ENCODE measurements at places on chromosomes 7 and 10. TPM values are rescaled to one million over a fixed set of nuclear protein-coding genes. Genes with fewer than 3 reads are reported as not detected.

COL28A1 gene
- 2.7 TPM for polyA plus RNA-seq

CLCN1 gene
- polyA plus RNA-seq, result not detected

KCNH2 gene
- 1.5 TPM for polyA plus RNA-seq

TRDMT1 gene
- 2.0 TPM for polyA plus RNA-seq

YKT6 gene
- 53.2 TPM for polyA plus RNA-seq

ANKRD61 gene
- polyA plus RNA-seq, result not detected

AGR3 gene
- 1.7 TPM for polyA plus RNA-seq

POLR2J2 gene
- polyA plus RNA-seq, result 0.62 TPM

OR13A1 gene
- polyA plus RNA-seq, result not detected

XRCC2 gene
- polyA plus RNA-seq, result 0.22 TPM

GRCh38 chr10:72234560-72235095 is 18.6 kb upstream of the ASCC1 start:
- H3K27me3 ChIP-seq, result no peaks in the 10 kb centered on the region
- no peaks in the 10 kb centered on the region for H3K4me1 ChIP-seq
- peaks cover 15% of the 10 kb centered on the region for H3K36me3 ChIP-seq
- DNase-seq, result no peak

DNA sequence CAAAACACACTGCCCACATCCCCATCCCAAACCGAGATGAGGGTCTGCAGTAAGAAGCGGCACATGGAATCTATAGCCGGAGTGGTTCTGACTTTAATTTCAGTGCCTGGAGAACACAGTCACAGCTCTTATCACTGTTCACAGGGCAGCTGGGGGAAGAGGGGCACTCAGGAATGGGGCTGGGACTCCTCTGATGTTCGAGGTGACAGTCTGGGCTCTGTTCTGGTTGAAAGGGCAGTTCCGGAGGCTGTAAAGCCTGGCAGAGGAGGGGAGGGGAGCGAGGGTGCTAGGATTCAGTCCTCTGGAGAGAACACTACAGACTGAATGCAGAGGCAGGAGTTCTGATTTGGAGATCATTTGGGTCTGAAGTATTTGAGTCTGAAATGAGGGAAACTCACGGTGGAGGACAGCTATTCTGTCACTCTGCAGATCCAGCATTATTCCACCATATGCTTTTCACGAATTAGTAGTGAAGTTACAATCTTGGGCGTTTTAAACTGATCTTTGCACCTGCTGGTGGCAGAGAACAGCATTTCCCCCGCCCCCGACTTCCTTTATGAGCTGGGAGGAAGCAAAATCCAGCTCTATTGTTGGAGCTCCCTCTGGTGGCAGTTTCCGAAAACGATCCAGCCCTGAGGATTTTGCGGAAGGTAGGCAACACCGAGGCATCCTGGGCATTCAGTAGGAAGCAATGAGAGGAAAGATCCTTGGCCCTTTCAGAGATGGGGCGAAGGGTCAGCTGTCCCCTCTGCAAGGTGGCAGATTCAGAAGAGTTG is 22.7 kb upstream of the KCNK18 start:
- peak; percentile 94 for DNase-seq
- H3K4me1 ChIP-seq, result peaks cover 4% of the 10 kb centered on the region
- H3K27ac ChIP-seq, result no peak overlapping the region

DNA sequence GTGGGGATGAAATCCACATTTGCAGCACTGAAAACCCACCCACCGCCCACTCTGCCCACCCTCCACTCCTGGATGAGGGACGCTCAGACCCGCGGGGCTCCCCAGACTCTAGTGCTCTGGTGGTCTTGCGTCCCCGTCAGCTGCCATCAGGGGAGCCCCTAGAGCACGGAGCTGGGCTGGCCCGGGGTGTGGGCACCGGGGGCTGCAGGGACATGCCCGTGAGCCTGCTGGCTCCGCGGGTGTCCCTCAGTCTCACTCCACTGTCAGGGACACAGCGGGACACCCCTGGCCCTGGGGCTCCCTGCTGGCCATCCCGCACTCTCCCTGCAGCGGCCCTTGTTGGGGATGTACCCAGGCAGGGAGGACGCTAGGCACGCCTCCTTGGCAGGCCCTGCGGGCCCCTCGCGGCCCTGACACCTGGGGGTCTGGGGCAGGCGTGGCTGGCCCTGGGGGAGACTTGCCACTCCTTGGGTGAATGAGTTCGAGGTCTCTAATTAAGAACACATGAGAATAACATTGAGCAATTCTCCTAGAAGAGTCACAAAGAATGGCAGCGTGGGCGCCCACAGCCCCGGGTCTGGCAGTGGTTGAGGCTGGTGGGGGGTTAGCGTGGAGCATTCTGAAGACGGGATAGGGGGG is 64.2 kb downstream of the CFAP46 start:
- no peak overlapping the region for H3K27ac ChIP-seq
- no peaks in the 10 kb centered on the region for H3K4me1 ChIP-seq
- no peaks in the 10 kb centered on the region for H3K27me3 ChIP-seq
- H3K4me3 ChIP-seq, result no peak overlapping the region
- H3K36me3 ChIP-seq, result no peaks in the 10 kb centered on the region

DNA sequence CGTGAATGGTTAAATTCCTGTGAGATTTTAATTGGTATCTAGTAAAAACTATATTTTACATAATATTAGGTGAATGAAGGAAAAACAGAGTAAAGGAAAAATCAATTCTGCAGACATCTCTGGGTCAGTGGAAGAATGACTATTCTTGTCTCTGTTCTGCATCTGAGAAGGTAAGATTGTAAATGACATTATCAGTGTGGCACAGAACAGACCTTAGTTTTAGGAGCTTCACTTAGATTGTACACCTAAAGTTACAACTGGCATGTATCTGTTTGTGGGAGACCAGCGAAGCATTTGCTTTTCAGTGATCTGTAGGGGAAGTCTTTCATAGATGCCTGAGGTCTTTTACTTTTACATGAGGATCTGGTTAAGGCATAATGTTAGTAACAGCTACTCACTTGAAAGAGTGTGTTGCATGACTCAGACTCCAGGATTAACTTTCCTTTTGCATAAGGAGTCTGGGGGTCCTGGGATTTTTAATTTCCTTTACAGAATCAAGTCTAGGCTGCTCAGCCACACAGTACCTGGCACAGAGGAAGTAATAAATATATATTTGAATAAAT is 56.2 kb downstream of the JMJD1C start:
- no peaks in the 10 kb centered on the region for H3K4me1 ChIP-seq
- no peaks in the 10 kb centered on the region for H3K36me3 ChIP-seq
- H3K27ac ChIP-seq, result no peak overlapping the region

GRCh38 chr10:120805014-120805812 is 45.9 kb upstream of the WDR11 start:
- H3K4me3 ChIP-seq, result no peak overlapping the region
- no peaks in the 10 kb centered on the region for H3K27me3 ChIP-seq
- DNase-seq, result no peak
- no peak overlapping the region for H3K27ac ChIP-seq

DNA sequence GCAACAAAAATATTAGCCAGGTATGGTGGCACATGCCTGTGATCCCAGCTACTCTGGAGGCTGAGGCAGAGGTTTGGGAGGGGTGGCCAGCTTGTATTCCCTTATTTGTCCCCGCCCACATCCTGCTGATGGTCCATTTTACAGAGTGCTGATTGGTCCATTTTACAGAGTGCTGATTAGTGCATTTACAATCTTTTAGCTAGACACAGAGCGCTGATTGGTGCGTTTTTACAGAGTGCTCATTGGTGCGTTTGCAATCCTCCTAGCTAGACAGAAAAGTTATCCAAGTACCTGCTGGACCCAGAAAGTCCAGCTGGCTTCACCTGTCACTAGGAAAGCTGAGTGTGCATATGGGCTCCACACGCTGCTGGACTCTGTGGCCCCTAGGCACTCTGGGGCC is 40.0 kb upstream of the RASGEF1A start:
- H3K36me3 ChIP-seq, result no peaks in the 10 kb centered on the region
- H3K27me3 ChIP-seq, result peaks cover 2% of the 10 kb centered on the region
- no peak overlapping the region for H3K4me3 ChIP-seq
- no peak overlapping the region for H3K27ac ChIP-seq

DNA sequence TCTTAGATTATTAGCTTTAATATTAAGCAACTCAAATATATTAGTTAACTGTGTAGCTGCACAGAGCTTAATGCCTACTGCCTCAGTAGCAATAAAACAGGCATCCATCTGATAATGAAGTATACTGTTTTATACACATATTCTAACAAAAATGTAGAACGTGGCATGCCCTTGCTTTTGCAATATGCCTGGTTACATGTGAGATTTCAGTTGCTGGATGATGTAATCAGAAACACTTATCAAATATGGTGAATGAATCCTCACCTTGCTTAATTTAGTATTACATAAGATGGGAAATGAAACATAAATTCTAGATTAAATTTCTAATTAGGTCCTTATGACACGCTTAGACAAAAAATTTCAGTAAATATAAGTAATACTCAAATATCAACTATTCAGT is 8.0 kb downstream of the DNAJC1 start:
- no peaks in the 10 kb centered on the region for H3K27me3 ChIP-seq
- H3K36me3 ChIP-seq, result no peaks in the 10 kb centered on the region
- DNase-seq, result no peak
- H3K4me3 ChIP-seq, result no peak overlapping the region

DNA sequence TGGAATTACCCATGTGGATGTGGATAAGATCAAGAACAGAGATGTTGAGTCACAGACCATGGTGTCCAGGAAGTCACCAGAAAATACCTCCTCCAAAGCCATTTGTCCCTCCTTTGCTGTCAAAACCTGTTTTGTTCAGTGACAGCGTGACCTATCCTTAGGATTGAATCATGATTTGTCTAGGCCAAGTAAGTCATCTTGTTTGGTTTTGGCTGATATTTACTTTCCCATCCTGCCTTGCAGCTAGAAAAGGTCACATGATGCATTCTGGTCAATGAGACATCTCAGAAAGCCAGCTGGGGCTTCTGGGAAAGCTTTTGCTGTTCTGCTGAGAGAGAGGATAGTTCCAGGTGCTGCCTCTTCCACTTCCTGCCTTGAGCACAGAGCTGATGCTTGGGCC is 225.3 kb upstream of the ZMIZ1 start:
- H3K36me3 ChIP-seq, result no peaks in the 10 kb centered on the region
- no peak for DNase-seq
- H3K27ac ChIP-seq, result no peak overlapping the region
- no peak overlapping the region for H3K4me3 ChIP-seq
- H3K27me3 ChIP-seq, result no peaks in the 10 kb centered on the region

GRCh38 chr10:76245951-76246495 is 814.6 kb downstream of the LRMDA start:
- H3K27me3 ChIP-seq, result no peaks in the 10 kb centered on the region
- DNase-seq, result no peak
- H3K4me3 ChIP-seq, result no peak overlapping the region
- H3K36me3 ChIP-seq, result no peaks in the 10 kb centered on the region
- no peaks in the 10 kb centered on the region for H3K4me1 ChIP-seq

GRCh38 chr7:96328016-96328415 is 6.1 kb upstream of the SLC25A13 start:
- no peaks in the 10 kb centered on the region for H3K4me1 ChIP-seq
- no peak overlapping the region for H3K27ac ChIP-seq
- H3K27me3 ChIP-seq, result no peaks in the 10 kb centered on the region
- H3K36me3 ChIP-seq, result no peaks in the 10 kb centered on the region

DNA sequence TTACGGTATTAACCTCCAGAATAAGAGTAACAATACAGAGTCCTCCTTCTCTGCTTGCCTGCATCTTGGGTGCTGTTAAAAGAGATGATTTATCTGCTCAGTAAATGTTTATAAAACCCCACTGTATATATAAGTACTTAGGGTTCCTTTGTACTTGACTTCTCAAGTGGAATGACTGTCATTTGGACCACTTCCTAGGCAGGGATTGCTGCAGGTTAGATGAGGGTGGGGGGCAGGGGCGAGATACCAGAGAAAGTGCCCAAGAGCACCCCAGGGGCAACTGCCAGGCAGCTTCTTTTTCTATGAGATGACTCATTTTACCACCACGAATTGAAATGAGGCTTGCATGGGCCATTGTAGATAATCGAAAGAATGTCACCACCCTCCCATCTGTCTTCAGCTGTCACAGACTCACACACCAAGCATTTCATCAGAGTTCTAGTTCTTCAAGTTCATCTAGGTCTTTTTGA is 421.9 kb upstream of the GALNT17 start:
- DNase-seq, result no peak
- H3K27me3 ChIP-seq, result no peaks in the 10 kb centered on the region
- H3K36me3 ChIP-seq, result no peaks in the 10 kb centered on the region
- H3K27ac ChIP-seq, result no peak overlapping the region
- H3K4me1 ChIP-seq, result peaks cover 5% of the 10 kb centered on the region

GRCh38 chr7:31873816-31874597 is 187.0 kb downstream of the PPP1R17 start:
- H3K36me3 ChIP-seq, result no peaks in the 10 kb centered on the region
- H3K27me3 ChIP-seq, result no peaks in the 10 kb centered on the region
- H3K4me1 ChIP-seq, result no peaks in the 10 kb centered on the region
- H3K27ac ChIP-seq, result no peak overlapping the region

- H3K36me3 ChIP-seq, result no peaks in the 10 kb centered on the region
- no peak overlapping the region for H3K27ac ChIP-seq
- no peaks in the 10 kb centered on the region for H3K27me3 ChIP-seq
- no peaks in the 10 kb centered on the region for H3K4me1 ChIP-seq
- peak; percentile 88 for DNase-seq
- no peak overlapping the region for H3K4me3 ChIP-seq
Measured at GRCh38 chr10:80664071-80664680, 126.5 kb downstream of the SH2D4B start.

GRCh38 chr7:37084303-37084702 is 360.0 kb upstream of the AOAH start:
- no peaks in the 10 kb centered on the region for H3K27me3 ChIP-seq
- H3K27ac ChIP-seq, result no peak overlapping the region
- no peaks in the 10 kb centered on the region for H3K36me3 ChIP-seq
- DNase-seq, result no peak
- H3K4me1 ChIP-seq, result no peaks in the 10 kb centered on the region

GRCh38 chr7:241513-241912 is 48.5 kb upstream of the FOXL3 start:
- H3K4me3 ChIP-seq, result no peak overlapping the region
- peaks cover 5% of the 10 kb centered on the region for H3K36me3 ChIP-seq
- no peak overlapping the region for H3K27ac ChIP-seq
- no peaks in the 10 kb centered on the region for H3K27me3 ChIP-seq
- no peak for DNase-seq

DNA sequence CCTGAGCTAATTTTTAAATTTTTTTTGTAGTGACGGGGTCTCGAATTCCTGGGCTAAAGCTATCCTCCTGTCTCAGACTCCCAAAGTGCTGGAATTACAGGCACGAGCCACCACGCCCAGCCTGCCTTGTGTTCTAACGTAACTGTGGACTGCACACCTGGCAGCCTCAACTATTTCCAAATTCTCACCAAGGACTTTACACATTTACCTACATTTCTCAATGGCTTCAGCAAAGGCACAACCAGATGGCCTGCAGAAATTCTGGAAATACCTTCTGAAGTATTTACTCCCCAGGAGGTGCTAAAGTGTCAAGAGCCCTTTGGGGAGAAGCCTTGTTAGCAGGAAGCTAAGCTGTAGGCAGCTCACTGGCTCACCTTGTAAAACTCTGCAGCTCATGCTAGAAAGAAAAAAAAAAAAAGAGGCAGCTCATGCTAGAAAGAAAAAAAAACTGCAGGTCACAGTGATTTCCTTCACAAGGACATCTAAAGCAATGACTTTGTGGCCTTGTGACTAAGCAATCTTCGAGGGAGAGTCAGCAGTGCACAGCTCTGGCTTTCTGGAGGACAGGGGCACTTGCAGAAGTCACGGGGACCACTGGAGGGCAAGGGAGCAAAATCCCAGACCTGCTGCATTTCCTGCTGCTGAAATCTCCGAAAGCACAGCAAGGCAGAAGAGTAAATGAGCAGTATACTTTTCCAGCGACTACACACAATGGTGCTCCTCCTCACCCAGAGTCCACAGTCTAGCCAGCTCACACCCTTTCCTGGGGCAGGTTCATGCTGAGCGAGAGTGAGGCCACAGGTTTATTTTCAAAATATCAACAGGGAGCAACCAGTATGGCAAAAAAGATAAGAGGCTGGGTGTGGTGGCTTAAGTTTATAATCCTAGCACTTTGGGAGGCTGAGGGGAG is 40.4 kb downstream of the BAIAP2L1 start:
- H3K4me3 ChIP-seq, result no peak overlapping the region
- no peaks in the 10 kb centered on the region for H3K36me3 ChIP-seq
- H3K4me1 ChIP-seq, result no peaks in the 10 kb centered on the region
- H3K27ac ChIP-seq, result peak overlapping the region; percentile 74
